ENCODE measurements at places on chromosomes 2 and 18.

- no peak for DNase-seq
Observed at GRCh38 chr2:32805104-32806095, 141.4 kb upstream of the LTBP1 start.

GRCh38 chr2:233926806-233927205, 9.6 kb downstream of the TRPM8 start:
- DNase-seq = no peak

GRCh38 chr2:157283468-157283867, 26.0 kb downstream of the GALNT5 start:
- DNase-seq = no peak

DNA sequence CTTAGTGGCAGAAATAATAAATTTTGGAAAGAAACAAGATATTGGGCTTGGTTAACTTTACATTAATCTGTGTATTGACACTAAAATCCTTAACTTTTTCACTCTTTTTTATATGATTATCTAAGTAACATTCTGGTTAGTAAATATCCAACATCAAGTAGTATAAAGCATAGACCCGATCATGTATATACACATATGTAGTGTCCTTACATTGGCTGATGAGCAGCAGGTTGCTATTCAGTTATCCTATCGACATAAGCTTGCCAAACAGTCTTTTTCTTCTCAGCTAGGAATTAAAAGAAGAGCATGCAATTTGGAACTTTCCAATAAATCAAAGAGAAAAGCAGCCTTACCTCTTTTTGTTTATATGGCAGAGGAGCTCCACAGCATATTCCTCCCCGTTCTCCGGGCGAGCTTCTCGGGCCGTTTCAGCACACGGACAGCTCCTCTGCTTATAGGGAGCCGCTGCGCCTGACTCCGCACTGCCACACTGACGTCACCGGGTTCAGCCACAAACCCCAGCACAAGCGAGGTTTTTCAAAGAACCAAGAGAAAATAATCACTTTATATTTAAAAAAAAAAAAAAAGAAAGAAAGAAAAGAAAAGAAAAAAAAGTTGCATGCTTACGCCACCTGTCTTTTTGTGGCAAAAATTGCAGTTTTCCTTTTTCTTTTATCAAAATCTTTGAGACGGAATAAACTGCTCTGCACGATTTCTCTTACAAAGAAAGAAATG, at the start of gene SCG2:
TSS of gene SCG2 (minus strand) at position 430 of the 735 bp plus-strand sequence. CDS start 3,079 bp downstream, outside the sequence.
- no peak for DNase-seq

GRCh38 chr2:28437149-28437835, 44.6 kb downstream of the FOSL2 start:
- DNase-seq = no peak

DNA sequence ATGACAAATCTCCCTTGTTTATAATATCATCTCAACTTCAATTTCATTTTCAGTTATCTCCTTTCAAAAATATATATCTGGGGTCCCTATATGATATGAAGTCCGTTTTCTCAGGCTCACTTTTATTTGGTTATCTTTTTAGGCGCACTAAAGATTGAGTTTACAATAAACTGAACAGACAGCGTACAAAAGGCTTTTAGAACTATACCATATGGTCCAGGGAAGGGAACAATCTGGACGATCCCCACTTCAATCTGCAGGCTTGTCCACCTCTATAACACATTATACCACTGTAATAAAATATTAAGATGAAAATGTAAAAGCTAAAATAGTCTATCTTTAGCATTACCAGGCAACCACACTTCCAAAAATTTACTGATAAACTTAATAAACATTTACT, 289.9 kb downstream of the ZEB2 start:
- DNase-seq = no peak

GRCh38 chr18:37709740-37710139, 144.1 kb upstream of the CELF4 start:
- no peak for DNase-seq

GRCh38 chr2:154700136-154700535, 1.6 kb downstream of the KCNJ3 start:
- DNase-seq = no peak

DNA sequence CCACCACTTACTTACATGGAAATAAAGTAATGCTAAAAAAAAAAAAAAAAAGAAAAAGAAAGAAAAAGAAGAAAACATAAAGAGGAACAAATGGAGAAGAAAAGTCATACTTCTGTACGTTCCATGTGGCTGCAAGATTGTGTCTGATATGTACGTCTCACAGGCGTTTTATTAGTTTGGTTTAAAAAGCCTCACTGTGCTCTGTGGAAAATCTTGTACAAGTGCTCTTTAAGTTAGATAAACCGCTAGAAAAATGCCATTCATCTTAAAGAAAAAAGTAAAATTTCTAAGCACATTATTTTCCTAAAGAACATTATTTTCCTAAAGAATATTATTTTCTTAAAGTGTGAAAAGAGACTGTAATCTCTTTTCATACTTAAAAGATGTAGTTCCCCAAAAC, 165.1 kb downstream of the ZNF521 start:
- no peak for DNase-seq

Measured in stimulated activated CD8-positive, alpha-beta memory T cell treated with anti-CD3 and anti-CD28 coated beads, Interleukin-2, amount 100 ng/mL, for 1 hour (primary cell).